ENCODE measurements at places on chromosomes 7 and 10. TPM values are rescaled to one million over a fixed set of nuclear protein-coding genes. Genes with fewer than 3 reads are reported as not detected.

UTF1 gene
- not detected for polyA plus RNA-seq

EGR2 gene
- 3.8 TPM for polyA plus RNA-seq

LRRTM3 gene
- polyA plus RNA-seq, result 6.5 TPM

CUZD1 gene
- 1.6 TPM for polyA plus RNA-seq

POU6F2 gene
- polyA plus RNA-seq, result 0.17 TPM

ECHDC3 gene
- polyA plus RNA-seq, result 9.8 TPM

FAM107B gene
- 120 TPM for polyA plus RNA-seq

SYT15B gene
- 1.7 TPM for polyA plus RNA-seq

TIMM23B gene
- polyA plus RNA-seq, result 10.0 TPM
